AML-193 (cell line): ENCODE measurements at places on chromosomes 16 and 17.

GRCh38 chr16:89431158-89431584 lies 59.2 kb downstream of the ANKRD11 start:
- no peak for DNase-seq

DNA sequence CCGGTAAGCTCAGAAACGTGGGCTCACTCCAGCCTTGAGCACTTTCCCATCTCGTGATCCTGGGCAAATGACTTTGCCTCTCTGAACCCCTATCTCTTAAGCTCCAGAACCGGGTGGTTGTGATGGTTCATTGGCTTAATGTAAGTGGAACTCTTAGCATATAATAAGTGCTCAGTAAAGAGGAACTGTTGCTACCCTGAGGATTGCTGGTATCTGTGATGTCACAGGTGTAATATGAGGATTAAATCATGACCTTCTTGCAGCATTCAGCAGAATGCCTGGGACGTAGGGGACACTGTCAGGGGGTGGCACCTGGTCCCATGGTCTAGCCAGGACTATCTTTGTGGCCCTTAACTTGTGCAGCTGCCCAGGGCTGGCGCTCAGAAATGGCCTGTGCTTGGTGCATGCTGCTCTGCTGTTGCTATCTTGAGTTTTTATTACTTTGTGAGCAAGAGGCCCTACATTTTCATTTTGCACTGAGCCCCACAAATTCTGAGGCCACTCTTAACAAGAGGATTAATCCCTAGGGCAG lies 68.8 kb downstream of the SREBF1 start:
- no peak for DNase-seq

- DNase-seq = no peak
Observed at GRCh38 chr17:1030684-1031532, 34.0 kb downstream of the TIMM22 start.

DNA sequence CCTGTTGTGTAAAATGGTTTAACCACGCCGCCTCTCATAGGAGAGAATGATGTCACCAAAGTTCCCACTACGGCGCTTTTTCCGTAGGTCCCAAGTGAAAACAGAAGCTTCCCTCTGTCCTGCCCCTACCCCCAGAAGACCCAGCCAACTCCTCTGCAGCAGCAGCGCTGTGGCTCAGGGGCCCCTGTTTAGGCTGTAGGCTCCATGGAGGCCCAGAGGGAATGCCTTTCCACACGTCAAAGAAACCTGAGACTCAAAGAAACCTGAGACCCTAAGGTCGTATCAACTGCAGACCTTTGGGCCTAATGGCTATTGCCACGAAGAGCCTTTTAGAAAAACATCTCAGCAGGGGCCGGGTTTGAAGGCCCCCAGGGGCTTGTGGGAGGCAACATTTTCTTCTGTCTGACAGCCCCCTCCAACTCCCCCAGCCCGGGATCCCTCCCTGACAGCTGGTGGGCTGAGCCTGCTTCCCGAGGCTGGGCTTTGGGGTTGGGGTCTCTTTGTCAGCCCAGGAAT lies 43.1 kb upstream of the MEAK7 start:
- DNase-seq = no peak

GRCh38 chr17:40404003-40404402 lies 13.7 kb downstream of the TOP2A start:
- DNase-seq = no peak

GRCh38 chr17:65099941-65100315 lies 37.2 kb upstream of the RGS9 start:
- DNase-seq = peak; percentile 42

DNA sequence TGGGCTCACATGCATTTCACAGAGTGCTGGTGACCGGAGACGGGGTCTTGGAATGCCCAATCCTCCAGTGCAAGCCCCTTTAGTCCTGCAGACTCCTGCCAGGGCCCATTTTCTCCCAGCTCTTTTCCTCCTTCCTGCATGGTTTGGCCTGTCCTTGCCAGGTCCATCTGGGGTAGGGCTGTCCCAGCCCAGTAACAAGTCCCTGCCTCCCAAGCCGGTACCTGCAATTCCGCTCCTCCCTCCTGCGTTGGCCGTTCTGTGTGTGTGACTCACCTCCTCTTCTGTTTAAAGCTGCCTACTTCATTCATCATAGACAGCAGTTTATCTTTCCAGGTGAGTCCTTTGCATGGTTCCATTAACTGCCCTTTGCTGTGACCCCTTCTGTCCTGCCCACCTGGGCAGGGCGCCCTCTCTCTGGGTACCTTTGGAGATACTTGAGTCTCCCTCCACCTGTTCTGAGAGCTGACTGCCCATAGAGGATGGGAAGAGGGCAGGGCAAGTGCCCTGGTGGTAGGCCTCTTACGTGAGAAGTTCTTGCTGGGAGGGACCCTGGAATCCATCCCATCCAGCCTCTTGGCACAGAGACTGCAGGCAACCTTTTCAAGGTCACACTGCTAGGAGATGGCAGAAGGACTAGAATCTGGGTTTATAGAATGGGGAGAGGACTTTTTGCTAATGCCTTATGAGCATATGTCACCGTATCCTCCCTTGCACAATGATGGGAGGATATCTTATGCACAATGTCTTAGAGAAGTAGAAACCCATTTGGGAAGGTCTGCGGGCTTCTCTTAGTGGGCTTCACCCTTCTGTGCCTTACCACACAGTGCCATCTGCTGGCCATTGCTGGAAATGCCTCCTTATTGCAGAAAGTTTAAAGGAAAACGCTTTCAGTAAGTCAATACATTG lies 29.7 kb upstream of the LGALS9 start:
- peak; percentile 72 for DNase-seq

- DNase-seq = no peak
Observed at GRCh38 chr16:47043970-47044684, 70.7 kb upstream of the DNAJA2 start.

GRCh38 chr17:79926142-79926604 lies 86.9 kb upstream of the CBX4 start:
- no peak for DNase-seq

DNA sequence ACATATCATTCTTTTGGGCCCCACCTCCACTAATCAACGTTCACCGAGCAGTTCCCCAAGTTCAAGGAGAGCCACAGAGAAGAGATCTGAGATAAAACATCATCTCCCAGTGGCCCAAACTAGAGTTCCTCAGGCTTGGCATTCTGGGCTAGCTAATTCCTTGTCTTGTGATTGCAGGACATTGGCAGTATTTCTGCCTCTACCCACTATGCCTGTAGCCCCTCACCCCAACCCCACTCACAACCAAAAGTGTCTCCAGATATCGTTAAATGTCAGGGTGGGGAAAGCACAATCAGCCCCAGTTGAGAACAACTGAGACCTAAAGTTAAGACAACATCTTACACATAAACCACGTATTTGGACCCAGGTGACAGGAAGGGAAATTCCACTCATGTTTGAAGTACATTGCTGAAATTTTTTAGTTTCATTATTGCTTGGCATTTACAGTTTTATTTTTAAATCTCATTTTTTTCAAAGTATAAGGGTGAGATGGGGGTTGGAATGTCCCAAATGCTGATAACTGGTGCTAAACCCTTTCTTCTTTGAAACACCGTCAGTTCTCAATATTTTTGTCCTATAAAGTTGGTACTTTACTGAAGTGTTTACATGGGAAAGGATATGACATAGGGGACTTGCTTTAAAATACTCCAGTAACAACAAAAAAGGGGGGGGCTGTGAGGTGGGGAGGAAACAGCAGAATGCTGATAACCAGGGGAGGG lies 13.6 kb downstream of the ZC3H7A start:
- no peak for DNase-seq

GRCh38 chr17:49987681-49988441 lies 7.2 kb downstream of the DLX3 start:
- DNase-seq = peak; percentile 35

GRCh38 chr16:67441271-67441753 lies 10.4 kb downstream of the HSD11B2 start:
- no peak for DNase-seq

DNA sequence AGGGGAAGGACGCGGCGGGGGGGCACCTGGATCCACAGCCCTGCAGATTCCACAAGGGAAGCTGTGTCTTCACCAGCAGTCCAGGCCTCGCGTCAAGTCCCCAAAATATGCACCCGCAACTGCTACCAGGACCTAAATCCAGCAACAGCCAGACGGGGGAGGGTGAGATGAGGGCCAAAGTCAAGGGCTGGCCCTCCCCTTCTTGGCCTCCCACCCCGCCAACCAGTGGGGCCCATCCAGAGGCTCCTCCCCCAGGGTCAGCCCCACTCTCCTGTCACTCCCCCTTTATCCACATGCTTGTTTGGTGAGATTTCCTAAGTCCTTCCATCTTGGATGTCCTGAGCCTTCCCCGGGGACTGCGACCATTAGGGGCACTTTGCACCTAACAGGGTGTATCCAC lies 138.7 kb downstream of the ENGASE start:
- no peak for DNase-seq

DNA sequence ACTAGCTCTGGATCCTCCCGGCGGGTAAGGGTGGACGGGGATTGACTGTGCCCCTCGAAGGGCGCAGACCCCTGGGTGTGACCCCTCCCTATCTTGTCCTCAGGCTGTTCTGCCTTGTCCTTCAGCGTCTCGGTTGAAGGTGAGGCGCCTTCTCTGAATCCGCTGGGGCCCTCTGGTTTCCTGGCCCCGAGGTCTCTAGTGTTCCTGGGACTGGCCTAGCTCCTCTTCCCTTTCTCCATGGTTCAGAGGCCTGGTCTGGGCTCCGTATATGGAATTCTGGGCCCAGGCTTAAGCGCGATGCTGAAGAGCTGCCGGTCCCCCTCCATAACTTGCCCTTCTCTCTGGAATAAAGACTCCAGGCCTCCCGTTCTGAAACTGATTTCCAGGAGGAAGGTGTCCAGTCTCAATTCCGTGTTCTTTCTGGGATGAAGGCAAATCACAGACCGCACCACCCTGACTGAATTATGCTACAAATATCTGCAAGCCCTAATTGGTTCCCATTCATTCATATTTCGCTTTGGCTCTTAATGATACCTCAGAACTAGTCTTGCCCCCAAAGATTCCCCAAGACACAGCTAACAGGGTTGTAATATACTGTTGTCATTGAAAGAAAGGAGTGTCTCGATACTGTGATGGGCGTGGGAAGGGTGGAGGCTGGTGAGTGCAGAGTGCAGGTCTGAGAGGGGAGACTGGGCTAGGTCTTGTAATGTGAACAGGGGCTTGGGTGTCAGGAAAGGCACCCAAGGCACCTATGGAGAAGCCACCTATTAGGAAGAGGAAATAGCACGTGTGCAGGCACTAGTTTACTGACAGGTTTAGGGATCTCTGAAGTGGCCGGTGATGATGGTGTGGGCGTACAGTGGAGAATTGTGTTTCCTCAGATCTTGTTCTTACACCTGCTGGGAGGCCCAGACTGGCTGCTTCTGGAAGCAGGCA lies 851 bp downstream of the EDC4 start:
- no peak for DNase-seq

DNA sequence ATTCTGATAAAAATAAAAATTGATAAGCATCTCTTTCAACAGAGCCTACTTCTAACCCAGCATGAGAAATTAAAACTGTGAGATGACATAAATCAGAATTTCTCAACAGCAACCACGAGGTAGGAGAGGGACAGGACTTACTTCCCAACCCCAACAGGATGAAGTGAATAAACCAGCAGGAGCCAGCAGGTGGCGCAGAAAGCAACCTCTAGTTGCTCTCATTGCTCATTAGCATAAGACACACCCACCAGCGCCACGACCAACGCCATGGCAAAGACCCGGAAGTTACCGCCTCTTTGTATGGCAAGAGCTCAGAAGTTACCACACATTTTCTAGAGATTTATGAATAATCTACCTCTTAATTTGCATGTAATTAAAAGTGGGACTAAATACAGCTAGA lies 189.4 kb upstream of the CDH8 start:
- peak; percentile 65 for DNase-seq
